HFFc6 (cell line): ENCODE measurements at places on chromosomes 4 and X. TPM values are rescaled to one million over a fixed set of nuclear protein-coding genes. Genes with fewer than 3 reads are reported as not detected.

NAAA gene
- 26.5 to 32.5 TPM (median 31.7 TPM) in 3 replicates for total RNA-seq

OPHN1 gene
- 8.6 to 10.1 TPM (median 8.6 TPM) in 3 replicates for total RNA-seq

LRCH2 gene
- 6.4 to 8.9 TPM (median 6.4 TPM) in 3 replicates for total RNA-seq

ZNF41 gene
- total RNA-seq: 5.5 and 6.0 TPM in 2 replicates

PNCK gene
- 0.22 to 0.53 TPM in 2 of 3 replicates, not detected in the other for total RNA-seq

CDKN2AIP gene
- total RNA-seq: 11.7 to 12.6 TPM (median 12.5 TPM) in 3 replicates

GAGE12E gene
- not detected in 3 replicates for total RNA-seq

PTCHD1 gene
- not detected in 3 replicates for total RNA-seq

DNA sequence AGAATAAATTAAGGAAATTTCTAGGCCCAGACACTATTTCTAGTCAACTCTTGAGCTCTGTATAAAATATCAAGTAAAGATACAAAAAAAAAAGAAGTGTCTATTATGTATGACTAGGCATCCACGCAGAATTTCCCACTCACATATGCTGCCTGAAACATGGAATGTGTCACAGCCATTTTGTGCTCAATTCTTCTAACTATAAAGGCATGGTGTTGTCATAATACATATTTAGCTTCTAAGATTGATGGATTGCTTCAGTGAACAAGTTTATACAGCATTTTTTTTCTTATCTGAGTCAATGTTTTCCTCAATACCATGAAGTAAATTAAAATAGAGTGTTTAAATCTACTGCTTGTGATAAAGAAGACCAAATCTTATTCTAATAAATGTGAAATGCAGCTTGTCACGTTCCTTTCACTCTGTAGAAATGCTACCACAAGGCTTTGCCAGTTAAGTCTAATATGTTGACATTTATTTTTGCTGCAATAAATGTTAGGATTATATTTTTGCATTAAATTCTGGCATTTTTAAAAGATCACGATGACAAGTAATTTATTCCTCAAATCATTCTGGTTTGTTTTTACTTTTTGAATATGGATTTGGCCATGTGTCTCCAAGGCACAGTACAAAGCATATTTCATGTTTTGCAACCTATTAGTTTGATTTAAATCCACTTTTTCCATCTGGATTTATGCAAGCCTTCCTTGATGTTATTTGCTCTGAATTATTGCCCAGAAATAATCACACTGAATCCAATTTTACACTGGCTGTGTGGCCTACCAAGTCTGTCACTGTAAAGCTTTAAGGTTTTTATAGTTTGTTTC lies 1829.0 kb upstream of the PCDH7 start:
- DNase-seq: no peak

DNA sequence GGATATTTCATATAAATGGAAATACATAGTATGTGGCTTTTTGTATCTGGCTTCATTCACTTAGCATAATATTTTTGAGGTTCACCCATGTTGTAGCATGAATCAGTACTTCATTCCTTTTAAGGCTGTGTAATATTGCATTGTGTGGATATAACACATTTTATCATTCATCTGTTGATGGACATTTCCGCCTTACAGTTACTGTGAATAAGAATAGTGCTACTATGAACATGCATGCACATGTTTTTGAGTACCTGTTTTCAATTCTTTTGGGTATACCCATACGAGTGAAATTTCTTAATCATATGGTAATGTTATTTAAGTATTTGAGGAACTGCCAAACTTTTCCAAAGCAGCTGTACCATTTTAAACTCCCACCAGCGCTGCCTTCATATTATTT lies 539.6 kb upstream of the DIPK2B start:
- no peak for DNase-seq

- DNase-seq: no peak
Measured at GRCh38 chr4:187016101-187016500, 292.4 kb upstream of the FAT1 start.

GRCh38 chr4:74878323-74878722 lies 54.6 kb upstream of the PARM1 start:
- no peak for DNase-seq

DNA sequence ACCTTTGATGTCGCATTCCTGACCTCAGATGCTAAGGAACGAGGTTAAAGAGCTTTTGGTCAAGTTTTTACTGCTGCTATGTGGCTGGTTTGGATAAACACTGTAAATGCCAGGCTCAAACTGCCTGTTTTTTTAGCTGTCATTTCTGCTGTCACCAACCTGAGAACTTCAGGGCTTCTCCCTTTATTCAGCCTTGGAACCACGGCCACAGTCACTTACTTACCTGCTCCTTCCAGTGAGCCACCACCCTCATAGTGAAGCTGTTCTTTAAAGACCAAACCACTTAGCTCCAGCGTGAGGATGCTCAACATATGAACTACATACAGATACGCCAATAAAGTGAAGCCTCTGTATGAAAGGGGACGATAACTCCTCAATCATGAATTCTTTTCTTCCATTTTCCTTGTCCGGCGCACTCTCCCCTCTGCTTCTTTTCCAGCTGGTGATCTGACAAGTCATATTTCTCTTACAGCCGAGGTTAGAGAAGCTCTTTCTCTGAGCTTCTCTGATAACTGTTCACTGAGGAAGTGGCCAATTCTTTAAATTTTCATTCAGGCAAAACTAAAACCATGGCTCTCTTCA lies 152.8 kb upstream of the ANK2 start:
- DNase-seq: no peak

DNA sequence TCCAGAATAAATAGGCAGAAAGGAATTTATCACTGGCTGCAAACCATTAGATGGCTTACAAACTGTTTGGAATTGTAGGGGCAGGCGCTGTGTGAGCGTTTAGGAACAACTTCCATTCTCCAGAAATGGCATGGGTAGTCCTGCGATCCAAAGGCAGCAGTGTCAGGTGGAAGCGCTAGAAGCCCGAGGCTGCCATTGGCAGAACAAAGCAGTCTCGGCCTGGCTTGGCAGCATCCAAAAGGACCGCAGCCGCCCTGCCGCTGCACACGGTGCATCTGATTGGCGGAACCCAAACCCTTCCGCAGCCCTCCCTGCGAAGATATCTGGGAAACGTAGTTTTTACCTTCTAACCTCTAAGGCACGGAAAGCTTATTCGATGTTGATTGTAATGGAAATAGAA lies 23.6 kb upstream of the YTHDC1 start:
- DNase-seq: no peak

DNA sequence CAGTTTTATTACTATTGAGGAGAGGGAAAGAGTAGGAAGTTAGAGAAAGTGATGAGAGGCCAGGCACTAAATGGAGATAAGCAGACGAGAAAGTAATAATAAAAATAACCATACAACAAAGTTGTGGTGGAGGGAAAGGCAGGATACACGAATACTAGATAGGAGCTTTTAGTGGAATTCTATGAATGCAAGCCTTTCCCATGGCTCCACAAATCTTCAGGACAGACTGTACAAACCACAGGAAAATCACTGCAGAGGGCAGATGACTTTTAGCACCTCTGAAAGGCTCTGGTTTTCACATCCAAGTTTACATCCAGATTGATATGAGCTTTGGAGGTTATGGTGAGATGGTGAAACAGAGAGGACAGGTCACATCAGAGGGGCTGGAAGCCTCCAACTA lies 41.5 kb downstream of the TNIP3 start:
- DNase-seq: no peak

GRCh38 chr4:5573965-5574364 lies 134.4 kb downstream of the EVC2 start:
- DNase-seq: no peak

DNA sequence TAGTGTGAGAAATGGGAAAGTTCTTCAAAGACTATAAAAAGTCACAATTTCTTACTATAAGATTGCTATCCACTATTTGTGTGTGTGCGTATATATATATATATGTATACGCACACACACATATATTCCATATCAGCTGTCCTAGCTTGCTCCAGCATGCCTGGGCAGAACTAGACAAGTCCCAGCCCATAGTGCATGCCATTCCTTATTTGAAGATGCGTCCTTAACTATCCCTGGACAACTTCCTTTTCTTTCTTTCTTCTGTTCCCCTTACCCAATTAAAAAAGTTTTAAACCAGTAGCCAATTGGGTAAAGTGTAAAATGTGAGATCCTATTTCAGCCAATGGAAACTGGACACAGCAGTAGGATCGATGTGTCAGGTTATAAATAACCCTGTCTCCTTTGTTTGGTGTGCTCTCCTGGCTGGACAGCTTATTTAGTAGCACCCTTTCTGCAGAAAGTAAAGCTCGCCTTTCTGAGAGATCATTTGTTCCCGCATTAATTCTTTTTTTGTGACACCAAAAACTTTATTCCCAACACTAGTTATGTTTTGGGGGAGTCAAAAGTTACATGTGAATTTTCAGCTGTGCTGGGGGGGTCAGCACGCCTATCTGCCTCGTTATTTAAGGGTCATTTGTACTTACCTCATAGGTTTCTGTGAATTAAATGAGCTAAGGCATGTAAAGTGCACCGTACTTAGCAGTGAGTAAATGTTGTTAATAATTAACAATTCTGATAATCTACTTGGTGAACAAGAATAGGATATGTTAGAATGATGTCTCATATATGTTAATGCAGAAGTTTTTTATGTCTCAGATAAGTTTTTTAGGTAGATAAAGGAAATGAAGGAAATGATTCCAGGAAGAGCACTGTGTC lies 40.9 kb downstream of the KDM6A start:
- DNase-seq: no peak

DNA sequence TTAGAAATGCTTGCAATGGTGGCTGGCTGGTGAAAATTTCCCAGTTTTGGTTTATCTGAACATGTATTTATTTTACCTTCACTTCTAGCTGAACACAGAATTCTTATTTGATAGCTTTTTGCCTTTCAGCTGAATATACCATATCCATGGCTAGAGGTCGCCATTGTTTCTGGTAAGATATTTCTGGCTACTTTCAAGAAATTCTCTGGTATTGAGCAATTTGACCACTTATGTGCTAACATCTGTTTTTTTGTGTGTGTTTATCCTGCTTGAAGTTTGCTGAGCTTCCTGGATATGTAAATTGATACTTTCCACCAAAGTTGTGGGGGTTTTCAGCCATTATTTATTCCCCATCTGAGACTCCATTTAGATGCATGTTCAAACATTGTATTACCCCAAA lies 75.4 kb downstream of the FBXW7 start:
- peak; percentile 68 for DNase-seq

DNA sequence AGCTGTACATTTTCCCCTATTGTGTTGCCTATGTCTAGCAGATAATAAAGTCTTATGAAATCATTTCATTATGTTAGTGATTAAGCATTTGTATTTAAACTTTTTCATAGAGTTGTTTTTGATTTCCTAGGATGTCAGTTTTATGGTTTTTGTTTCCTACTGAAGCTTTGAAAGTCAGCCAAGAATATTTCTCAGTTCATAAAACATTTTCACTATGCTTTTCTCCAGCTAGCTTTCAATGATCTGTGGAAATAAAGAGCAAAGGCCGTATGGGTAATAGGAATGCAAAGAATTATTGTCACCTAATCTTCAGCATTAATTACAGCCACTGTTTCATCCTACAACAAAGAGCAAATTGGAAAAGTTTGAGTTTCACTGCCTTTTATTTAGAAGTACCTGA lies 145.7 kb upstream of the NUDT6 start:
- no peak for DNase-seq

DNA sequence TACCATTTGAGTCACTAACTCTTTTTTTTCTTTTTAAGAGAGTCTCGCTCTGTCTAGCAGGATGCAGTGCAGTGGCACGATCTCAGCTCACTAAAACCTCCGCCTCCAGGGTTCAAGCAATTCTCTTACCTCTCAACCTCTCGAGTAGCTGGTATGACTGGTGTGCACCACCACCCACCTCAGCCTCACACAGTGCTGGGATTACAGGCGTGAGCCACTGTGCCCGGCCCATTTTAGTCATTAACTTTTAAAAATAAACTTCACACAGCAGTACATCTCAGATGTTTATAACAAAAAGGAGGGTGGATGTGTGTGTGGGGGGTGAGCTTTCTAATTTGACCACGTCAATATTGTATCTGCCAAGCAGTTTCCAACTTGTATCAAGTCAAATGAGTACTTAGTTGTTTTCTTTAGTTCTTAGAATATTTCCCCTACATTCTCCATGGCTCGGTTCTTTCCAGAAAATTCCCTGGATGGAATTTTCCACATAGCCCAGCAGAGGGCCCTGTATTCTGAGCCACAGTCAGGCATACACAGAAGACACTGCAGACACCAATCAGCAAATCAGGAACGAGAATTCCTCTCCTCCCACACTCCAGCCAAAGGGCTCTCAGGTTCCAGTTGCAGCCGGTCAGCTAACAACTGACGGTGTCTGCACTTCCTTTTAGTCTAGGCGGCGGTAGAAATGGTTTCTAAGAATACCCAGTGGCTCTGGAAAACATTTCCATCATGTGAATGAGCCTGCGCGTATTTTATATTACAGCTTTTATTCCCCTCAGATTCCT lies 20.1 kb upstream of the ARAF start:
- DNase-seq: peak; percentile 90

DNA sequence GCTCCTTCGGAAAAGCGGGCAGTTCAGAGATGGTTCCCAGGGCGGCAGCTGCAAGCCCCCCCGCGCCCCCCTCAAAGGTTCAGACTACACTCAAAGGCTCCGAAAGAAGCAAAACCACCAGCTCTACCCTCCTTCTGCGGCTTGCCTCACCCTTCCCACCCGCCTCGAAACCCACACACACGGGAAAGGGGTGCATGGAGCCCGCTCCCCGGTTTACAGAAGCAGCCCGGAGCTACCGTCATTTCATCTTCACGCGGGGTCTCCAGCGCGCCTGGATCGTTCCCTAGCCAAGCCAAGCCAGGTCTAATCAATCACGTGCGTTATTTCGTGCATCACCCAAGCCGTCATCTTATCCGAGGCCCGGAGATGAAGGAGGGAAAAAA lies 1.2 kb downstream of the NLGN4X start:
- DNase-seq: no peak

DNA sequence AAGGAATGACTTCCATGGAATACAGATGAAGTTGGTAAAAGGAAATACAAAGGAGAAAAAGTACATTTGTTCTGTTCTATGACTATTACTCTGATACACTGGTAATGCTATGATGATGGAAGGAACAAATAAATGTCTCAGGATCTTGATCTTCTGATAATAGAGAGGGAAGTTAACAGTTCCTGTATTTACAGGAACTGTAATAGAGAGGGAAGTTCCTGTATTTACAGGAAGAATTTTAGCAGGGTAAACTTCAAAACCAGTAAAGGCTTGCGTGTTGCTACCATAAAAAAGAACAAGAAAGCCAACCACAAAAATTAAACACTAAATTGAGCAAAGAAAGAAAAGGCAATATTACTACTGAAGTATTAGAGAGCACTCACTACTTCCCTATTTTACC lies 91.7 kb upstream of the HPGD start:
- no peak for DNase-seq

- no peak for DNase-seq
Measured at GRCh38 chr4:184388106-184388505, 86.2 kb downstream of the IRF2 start.

DNA sequence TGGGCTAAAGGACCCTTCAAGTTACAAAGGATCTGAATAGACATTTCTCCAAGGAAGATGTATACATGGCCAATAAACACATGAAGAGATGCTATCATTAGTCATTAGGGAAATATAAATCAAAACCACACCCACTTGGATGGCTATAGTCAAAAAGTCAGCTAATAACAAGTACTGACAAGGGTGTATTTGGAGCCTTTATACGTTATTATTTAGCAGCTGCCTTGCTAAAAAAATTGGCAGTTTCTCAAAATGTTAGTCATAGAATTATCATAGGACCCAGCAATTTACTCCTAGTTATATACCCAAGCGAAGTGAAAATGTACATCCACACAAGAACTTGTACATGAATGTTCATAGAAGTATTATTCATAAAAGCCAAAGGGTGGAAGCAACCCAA lies 112.7 kb upstream of the DUSP21 start:
- no peak for DNase-seq
